Pericardium fibroblast (primary cell): ENCODE measurements at places on chromosomes 7 and 10. TPM values are rescaled to one million over a fixed set of nuclear protein-coding genes. Genes with fewer than 3 reads are reported as not detected.

The ANKRD22 gene
- not detected in 2 replicates for total RNA-seq

The LIPF gene
- not detected in 2 replicates for total RNA-seq

The LHPP gene
- 8.5 and 72.3 TPM in 2 replicates for total RNA-seq

The LRRN3 gene
- total RNA-seq = 2.9 and 8.2 TPM in 2 replicates
